Activated CD4-positive, alpha-beta T cell treated with anti-CD3 and anti-CD28 coated beads for 4 hours (primary cell): ENCODE measurements at places on chromosomes 5 and 9.

DNA sequence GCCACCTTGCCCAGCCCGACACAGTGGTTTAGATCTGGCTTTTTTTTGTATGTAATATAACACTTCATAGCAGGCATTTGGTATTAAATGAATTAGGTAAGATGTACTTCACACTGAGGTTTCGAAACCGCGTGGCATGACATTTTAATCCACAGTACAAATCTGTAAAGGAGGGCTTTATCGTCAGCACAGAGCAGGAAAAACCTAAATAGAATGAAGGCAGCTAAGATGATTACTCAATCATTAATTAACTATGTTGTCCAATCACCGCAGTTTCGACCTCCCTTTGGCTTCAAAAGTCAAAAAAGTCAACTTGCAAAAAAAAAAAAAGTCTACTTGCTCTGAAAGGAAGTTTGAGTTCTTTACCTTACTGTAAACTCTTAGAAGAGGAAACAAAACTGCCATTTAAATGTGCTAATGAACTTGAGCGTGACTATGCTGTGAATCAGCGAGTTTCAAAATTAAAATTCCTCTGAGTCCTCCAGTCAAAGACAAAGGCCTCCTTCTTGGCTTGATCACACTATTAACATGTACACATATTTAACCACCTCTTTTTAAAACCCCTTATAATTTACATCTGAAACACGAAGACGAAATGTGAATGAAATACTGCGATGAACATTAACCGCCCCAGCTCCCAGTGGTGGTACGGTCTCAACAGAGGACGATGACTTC is 698 bp upstream of the SEC24A start:
- peak; percentile 34 for DNase-seq

- no peak for DNase-seq
Observed at GRCh38 chr5:7320701-7321301, 75.1 kb upstream of the ADCY2 start.

DNA sequence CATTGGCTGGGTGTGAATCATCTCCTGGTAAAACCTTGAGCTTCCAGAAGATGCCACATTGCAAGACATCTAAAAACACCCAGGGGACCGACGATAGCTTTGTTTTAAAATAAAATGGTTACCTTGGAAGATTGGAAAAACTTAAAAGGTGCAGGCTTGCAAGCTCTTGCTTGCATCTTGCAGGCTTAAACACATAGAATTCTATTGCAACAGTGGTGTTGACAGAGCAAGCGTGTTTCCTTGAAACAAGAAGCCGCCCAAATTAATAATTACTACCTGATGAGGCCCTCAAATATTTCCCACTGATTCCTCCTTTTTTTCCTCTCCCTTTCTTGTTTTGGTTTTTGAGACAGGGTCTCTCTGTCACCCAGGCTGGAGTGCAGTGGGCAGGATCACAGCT is 137.1 kb upstream of the BASP1 start:
- no peak for DNase-seq

GRCh38 chr9:89356782-89357181 is 38.5 kb downstream of the SECISBP2 start:
- DNase-seq = no peak

DNA sequence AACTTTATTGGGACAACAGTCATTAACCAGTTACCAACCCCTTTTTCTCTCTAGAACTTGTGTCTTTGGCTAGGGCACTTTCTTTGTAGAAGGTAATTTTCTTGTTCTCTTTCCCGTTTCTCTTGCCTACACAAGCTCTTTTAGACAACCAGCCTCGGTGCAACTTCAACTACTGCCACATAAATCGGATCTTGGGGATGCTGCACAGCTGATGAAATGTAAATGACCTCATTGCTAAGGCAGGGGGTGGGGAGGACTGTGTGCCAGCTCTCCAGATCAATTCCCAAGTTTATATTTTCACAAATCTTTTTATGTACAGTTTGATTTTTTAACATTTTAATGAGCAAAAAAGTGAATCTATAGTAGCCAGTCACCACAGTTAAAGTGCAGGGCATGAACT is 157.6 kb downstream of the DENND1A start:
- no peak for DNase-seq

DNA sequence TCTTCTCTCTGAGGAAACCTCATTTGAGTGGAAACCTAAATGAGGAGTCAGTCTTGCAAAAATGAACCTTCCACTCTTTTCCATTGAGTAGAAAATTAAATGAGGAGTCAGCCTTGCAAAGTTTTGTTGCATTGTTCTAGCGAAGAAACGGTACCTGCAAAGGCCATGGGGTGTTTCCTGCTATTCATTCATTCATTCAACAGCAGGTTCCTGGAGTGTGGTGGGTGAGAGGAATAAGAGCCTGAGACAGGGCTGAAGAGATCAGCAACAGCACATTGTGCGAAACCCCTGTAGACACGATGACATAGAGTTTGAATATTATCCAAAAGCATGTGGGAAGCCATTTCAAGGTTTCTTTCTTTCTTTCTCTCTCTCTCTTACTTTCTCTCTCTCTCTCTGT is 14.6 kb upstream of the SETX start:
- no peak for DNase-seq

DNA sequence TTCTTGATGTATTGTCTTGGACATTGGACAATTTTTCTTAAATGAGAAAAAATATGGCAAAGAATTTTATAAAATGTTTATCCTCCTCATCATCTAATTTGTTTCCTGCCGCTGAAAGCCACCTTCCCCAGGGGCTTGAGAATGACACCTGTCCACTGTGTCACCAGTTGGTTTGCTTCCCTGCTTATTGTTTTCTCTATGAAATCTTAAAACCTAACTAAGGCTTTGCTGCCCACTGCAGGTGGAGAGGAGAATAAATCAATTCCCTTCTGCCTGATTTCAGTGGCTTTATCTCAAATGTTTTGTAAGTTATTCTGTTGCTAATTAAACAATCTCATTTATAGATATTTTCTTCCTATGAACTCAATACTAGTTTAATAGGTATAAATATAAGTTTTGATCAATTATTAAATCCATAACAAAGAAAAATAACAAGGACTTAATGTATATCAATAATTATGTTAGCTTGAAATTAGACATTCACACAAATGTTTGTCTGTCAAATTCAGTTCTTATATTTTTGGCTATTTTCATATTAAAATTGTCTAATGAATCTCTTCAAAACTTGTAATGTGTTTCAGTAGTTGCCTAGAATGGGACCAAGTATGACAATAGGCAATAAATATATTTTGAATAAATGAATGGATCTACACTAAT is 822.5 kb downstream of the PTPRD start:
- DNase-seq = no peak

DNA sequence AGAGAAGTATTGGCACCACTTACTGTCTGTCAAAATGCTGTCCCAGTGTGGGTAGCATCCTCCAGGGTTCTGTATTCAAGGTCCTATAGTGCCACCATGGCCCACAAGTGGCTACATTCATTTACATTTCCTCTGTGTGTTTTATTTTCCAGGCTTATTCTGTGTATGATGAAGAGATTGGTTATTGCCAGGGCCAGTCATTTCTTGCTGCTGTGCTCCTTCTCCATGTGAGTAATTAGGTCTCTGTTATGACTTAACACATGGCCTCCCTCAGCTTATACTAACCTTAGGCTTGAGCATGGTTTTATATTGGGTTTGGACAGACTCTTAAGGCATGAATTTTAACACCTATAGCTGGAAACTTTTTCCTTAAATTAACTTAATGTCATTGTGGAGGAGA is 36.7 kb downstream of the GPR21 start:
- DNase-seq = no peak

DNA sequence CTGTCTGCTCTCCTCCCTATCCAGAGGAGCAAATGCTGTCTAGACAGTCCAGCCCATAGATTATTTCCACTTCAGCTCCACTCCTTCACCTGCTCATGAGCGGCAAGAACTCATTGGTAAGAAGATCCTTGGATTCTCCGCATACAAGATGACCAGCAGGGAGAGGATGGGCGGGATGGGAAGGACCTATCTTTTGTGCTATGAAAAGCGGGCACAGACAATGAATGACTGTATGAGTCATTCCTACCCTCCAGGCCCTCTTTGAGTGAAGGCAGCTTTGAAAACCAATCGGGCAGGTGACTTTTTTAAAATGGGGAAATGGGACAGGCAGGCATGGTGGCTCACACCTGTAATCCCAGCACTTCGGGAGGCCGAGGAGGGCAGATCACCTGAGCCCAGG is 49.4 kb downstream of the SMIM23 start:
- no peak for DNase-seq

DNA sequence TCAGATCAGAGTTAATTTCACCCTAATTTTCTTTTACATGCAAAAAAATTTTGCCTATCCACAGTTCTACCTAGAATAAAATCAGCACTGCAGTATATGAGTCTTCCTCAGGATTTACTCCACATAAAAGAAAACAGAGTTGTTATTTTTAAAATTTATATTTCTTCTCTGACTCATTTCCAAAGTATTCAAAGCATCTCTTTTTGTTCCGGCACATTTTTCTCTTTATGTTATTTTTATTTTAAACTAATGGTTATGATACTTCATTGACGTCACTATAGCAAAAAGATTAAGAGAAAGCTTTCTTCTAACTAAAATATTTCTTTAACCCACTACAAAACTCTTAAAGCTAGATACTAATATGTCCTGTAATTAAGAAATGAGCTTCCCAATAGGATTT is 590.4 kb downstream of the PRELID2 start:
- no peak for DNase-seq

DNA sequence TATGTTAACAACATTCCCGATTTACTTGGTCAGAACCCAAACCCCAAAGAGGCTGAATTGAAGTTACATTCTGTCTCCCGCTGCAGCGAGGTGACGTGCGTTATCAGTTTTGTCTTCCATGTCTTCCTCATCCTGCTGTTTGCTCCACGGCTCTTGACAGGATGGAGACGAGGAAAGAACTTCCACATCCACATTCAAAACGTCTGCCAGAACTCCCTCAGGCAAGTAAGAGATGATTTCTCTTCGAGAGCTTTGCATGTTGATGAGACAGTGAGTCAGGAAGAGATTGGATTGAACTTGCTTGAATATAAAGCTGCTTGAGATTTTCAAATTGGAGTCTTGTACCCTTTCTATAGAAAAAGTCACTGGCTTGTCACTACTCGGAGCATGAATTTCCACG is 242.6 kb downstream of the AUH start:
- DNase-seq = no peak

DNA sequence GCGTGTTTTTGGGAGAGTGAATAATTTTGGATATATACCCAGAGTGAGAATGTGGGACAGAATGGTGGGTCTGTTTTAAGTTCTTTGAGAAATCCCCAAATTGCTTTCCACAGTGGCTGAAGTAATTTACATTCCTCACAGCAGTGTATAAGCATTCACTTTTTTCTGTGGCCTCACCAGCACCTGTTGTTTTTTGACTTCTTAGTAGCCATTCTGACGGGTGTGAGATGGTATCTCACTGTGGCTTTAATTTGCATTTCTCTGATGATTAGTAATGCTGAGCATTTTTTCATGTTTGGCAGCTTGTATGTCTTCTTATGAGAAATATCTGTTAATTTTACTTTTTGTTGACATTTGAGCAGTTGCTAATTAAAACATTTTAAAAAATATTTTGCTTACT is 9.4 kb upstream of the SPATA31D1 start:
- DNase-seq = no peak

DNA sequence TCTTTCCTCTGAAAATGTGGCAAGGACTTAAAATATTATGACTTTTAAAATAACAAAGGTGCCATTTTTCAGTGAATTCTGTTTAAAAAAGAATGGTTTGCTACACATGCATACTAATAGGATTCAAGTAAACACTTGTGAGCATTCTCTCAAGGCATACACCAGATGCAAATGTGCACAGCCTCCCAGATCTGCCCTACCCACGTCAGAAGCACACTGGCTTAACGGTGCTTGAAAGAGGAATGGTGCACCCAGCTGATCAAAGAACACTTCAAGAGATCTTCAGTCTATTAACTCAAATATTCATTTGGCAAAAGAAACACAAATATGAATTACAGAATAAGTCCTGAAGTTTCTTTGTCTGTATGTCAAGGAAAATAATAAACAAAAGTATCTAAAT is 15.8 kb downstream of the GABRB2 start:
- no peak for DNase-seq

GRCh38 chr5:150045549-150045948 is 40.8 kb downstream of the CSF1R start:
- DNase-seq = no peak

- DNase-seq = no peak
Observed at GRCh38 chr9:6779417-6780241, 21.9 kb downstream of the KDM4C start.

- DNase-seq = no peak
Observed at GRCh38 chr5:97764700-97765099, 581.7 kb upstream of the RIOK2 start.

GRCh38 chr5:82684165-82684564 is 393.0 kb downstream of the TMEM167A start:
- no peak for DNase-seq

DNA sequence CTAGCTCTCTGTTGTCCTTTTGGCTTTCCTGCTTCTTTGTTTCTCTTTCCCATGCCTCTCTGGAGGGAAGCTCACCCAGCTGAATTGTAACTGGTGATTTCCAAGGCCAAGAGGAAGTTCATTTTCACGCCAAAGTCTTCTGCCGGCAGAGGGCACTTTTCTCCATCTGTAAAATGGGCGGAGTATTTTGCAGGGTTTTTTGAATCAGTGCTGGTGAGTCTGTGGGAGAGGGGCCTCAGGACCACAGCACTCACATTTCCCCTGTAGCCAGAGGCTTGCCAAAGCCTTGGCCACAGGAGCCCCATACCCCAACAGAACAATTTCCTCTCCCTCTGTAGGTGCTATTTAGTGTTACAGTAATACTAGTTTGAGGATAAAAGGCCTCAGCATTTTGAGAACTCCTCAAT is 42.3 kb upstream of the MATR3 start:
- peak; percentile 46 for DNase-seq

GRCh38 chr5:139335811-139336210 is 5.8 kb upstream of the PAIP2 start:
- no peak for DNase-seq

DNA sequence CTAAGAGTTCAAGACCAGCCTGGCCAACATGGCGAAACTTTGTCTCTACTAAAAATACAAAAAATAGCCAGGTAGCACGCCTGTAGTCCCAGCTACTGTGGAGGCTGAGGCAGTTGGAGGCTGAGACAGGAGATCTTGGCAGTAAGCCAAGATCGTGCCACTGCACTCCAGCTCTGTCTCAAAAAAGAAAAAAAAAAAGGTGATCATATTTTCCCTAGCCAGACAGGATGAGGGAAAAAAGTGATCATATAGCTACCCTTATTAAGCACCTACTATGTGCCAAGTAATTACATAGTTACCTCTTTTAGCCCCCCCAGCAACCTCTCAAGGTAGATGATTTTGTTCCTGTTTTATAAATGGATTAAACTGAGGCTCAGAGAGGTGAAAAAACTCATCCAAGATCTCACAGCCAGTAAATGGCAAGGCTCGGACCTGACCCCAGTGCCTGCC is 18.1 kb upstream of the RPL26L1 start:
- no peak for DNase-seq

DNA sequence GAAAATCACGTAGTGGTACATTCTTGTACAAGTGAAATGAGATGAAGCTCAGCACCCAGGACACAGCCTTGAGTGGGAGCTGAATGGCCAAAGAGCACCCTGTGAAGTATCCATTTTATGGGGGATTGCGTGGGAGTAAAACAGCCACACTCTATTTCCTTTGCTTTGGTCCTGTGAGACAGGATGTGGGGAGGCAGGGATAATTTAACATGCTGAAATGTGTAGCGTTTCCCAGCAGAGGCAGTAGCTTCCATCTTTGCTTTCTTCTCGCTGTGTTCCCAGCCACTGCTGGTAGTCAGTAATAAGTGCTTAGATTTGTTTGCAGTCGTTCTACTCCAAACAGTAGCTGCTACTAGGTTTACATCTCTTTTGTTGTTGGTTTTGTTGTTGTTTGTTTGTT is 4.4 kb downstream of the IL31RA start:
- DNase-seq = no peak
